Foreskin keratinocyte (primary cell): ENCODE measurements at places on chromosomes 13 and 19. TPM values are rescaled to one million over a fixed set of nuclear protein-coding genes. Genes with fewer than 3 reads are reported as not detected.

MCEMP1 gene
- total RNA-seq = not detected in 2 replicates

KLK8 gene
- 88.9 and 91.7 TPM in 2 replicates for total RNA-seq

GRCh38 chr19:38134540-38135149 lies 89.4 kb downstream of the DPF1 start:
- DNase-seq = peak; percentile 18

NCR1 gene
- total RNA-seq = not detected in 2 replicates

GRCh38 chr19:28297586-28298157 lies 915.3 kb downstream of the UQCRFS1 start:
- DNase-seq = no peak

DNA sequence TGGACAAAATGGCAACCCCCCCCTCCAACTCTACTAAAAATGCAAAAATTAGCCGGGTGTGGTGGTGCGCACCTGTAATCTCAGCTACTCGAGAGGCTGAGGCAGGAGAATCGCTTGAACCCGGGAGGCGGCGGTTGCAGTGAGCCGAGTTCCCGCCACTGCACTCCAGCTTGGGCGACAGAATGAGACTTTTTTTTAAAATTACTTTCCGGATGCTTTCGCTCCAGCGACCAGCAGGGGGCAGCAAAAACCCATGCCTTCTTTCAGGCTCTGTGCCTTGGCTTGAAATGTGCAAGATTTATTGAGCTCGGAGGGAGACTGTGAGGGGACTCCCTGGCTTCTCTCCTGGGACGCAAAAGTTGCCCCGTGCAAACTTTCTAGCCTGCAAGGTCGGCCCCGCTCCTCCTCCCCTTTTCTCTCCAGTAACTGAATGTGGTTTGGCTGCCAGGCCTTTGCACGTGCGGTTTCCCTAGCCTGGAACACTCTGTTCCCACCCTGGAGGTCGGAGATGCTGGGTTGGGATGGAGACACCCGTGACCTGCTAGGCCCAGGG lies 61.4 kb upstream of the NFIC start:
- DNase-seq = no peak

WTIP gene
- 19.3 and 20.8 TPM in 2 replicates for total RNA-seq
